ENCODE measurements at places on chromosomes 11 and 22. TPM values are rescaled to one million over a fixed set of nuclear protein-coding genes. Genes with fewer than 3 reads are reported as not detected.

Gene PDGFD
- 1.0 TPM for total RNA-seq

Gene TIGD3
- 6.1 TPM for total RNA-seq

Gene TRIM22
- total RNA-seq, result 388 TPM

Gene RIC3
- 73.0 TPM for total RNA-seq

- DNase-seq, result no peak
Observed at GRCh38 chr22:34324763-34325162, 404.5 kb upstream of the LARGE1 start.

Data from B cell (primary cell).